ENCODE measurements at places on chromosomes 3 and 15.

DNA sequence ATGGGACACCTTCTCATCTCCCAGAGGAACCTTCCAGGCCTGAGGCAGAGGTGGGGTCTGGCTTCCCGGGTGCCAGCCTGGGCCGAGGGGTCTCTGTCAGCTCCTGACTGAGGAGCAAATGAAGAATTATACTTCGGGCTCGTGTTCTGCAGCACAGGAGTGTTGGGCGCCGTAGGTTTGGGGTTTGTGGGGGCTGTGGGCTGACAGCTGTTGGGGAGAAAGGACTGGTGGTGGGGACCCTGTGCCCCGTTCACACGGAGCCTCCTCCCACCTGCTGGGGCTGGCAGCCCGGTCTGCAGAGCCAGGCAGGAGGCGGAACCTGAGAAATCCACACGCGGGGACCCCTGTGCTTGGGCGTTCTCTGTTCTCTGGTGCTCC is 59.7 kb downstream of the ADAMTS7 start:
- no peak for DNase-seq

DNA sequence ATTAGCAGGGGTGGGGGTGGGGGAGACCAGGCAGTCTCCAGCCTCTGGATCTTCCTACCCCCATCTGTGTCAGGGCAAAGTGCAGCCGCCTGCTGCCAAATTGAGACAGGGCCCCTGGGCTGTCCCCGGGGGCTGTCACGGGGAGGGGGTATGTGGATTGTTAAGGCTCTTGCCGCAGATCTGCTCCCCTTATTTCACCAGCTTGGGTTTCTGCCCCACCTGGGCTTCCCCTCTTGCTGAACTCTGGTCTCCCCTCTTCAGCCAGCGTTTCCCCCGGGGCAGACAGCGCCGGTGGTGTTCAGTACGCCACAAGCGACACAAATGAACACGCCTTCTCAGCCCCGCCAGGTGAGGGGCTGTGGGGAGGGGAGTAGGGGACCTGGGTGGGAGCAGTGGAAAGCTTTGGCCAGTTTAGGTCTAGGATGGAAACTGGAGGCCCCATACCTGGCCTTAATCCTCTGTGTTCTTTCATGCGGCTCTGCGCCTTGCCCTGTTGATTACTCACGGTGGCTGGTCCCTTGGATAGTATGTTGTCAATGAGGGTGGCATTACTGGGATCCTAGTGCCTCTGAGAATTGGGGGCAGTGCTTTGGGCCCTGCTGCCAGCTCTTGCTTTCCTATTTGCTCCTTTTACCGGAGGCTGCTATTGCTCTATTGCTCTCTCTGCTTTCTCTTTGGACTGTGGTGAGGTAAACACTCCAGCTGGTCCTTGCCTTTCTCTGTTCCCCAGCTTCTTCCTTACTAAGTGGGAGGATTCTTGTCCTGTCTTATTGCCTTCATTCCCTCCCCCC is 1.7 kb downstream of the EIF4G1 start:
- no peak for DNase-seq

- no peak for DNase-seq
These were observed 9.2 kb upstream of the PAQR5 start for GRCh38 chr15:69289342-69290146.

GRCh38 chr3:95265129-95265528 is 1202.3 kb downstream of the NSUN3 start:
- no peak for DNase-seq

GRCh38 chr15:89747708-89748682 is 3.1 kb downstream of the MESP1 start:
- no peak for DNase-seq

Data from stimulated activated CD8-positive, alpha-beta memory T cell treated with anti-CD3 and anti-CD28 coated beads, Interleukin-4, amount 100 ng/mL, for 4 hours (primary cell).